ENCODE measurements at places on chromosomes 12 and 14.

GRCh38 chr12:42846782-42847181, 257.2 kb upstream of the PRICKLE1 start:
- no peak for DNase-seq

DNA sequence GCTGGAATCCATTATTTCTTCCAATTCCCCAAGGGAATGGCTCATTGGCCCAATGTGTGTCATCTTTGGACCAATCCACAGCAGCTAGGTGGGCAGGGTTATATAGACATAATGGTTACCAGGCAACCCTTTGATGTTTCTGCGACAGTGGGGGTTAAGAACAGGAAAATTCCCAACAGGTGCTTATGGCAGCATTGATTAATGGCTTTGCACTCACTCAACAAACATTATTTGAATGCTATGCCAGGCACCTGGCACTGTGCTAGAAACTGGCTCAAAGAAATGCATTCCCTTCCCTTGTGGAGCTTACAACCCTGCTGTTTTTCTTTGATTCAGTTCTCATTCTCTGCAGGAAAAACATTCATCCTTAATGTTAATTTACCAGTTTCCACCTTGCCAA, 1221.0 kb downstream of the AACS start:
- no peak for DNase-seq

DNA sequence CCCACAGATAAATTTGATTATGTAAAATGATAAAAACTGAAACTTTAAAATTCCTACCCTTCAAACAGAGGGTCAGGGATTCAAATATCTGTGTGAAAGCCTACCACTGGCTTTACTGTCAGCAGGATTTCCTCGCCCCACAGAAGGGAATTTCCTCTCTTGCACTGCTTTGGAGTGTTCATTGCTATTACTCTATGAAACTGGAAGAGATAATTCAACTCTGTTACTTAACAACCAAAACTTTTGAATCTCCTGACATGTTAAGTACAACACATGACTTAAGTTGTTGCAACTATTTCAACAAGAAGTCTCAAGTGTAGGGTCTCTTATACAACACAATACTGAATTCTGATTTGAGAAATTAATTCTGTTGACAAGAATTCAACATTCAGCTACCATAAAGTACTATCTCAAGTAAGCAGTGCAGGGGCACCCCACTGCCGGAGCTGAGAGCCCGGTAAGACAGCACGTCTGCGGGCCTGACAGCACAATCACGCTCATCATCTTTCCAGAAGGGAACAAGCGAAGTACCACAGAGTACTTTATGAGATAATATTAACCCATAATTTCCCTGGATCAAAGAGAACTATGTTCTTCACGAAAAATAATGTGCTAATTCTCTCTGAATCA, 22.9 kb downstream of the DICER1 start:
- DNase-seq: peak; percentile 80

GRCh38 chr12:47927346-47927745, 22.6 kb upstream of the VDR start:
- no peak for DNase-seq

DNA sequence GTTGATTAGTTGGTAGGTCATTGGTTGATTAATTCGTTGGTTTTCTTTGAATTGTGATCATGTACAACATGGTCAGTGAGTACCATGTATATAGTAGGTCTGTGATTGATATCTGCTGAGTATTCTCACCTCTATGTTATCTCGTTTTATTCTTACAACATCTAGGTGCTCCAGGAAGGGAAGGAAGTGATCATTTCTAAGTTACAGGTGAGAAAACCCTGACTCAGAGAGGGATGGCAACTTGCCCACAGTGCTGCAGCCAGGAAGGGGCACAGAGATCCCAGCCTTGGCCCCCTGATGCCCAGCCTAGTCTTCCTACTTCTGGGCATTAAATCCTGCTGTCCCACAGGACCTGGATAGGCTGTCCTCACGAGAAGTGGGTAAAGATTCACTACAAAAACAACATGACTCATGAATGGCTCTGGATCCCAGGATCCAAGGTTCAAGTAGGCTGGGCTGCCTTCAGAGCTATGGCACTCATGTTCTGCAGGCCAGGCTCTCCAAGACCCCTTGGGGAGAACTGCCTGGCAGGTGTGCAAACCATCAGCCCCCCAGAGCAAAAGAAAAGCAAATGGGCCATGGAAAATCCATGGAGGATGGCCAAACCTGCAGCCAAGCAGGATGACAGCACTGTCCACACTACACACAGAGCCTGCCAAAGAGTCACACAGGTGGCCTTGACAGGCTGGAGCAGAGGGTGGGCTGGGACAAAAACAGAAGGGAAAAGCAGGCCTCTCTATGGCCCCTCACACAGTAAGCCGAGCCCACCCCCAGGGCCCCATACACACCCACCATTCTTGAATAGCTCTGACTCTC, 146.2 kb downstream of the BCL11B start:
- no peak for DNase-seq

DNA sequence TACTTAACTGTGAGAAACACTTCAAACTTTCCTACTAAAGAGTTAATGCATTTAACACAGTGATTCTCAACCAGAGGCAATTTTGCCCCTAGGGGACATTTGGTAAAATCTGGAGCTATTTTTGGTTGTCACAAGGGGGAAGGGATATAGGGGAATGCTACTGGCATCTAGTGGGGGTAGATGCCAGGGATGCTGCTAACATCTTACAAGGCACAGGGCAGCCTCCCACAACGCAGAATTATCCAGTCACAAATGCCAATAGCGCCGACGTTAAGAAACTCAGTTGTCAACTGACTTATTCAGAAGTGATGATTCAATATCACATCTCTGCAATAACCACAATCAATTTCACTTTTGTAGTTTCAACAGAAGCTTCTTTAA, 2.0 kb downstream of the EEA1 start:
- DNase-seq: peak; percentile 40

- no peak for DNase-seq
Measured at GRCh38 chr14:102975662-102976061, 53.2 kb downstream of the AMN start.

- no peak for DNase-seq
Measured at GRCh38 chr14:102085948-102086708, 716 bp downstream of the HSP90AA1 start.

DNA sequence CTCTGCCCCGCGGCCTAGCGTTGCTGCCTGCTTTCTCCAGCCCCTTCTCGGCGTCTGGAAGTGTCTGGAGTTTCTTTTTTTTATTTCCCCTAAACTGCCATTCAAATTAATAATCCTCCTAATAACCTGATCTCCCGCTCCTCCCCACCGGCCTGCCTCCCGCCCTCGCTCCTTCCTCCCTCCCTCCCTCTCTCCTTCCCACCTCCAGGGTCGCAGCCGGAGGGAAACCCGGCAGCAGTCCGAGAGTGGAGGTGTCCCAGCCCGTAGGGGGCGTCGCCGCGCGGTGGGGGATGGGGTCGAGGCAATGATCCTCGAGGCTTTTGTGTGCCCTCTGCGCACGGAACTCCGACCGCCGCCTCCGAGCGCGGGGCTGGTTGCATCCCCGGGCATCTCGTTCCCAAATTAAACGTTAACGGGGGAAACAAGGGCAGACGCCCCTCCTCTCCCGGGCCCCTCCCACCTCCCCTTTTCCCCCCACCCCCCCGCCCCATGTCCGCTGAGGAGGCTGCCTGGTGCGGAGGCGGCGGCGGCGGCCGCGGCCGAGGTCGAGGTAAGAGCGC, 1.0 kb upstream of the SOCS2 start:
- DNase-seq: peak; percentile 8

- peak; percentile 41 for DNase-seq
Measured at GRCh38 chr12:52582971-52583456, 9.4 kb upstream of the KRT74 start.

DNA sequence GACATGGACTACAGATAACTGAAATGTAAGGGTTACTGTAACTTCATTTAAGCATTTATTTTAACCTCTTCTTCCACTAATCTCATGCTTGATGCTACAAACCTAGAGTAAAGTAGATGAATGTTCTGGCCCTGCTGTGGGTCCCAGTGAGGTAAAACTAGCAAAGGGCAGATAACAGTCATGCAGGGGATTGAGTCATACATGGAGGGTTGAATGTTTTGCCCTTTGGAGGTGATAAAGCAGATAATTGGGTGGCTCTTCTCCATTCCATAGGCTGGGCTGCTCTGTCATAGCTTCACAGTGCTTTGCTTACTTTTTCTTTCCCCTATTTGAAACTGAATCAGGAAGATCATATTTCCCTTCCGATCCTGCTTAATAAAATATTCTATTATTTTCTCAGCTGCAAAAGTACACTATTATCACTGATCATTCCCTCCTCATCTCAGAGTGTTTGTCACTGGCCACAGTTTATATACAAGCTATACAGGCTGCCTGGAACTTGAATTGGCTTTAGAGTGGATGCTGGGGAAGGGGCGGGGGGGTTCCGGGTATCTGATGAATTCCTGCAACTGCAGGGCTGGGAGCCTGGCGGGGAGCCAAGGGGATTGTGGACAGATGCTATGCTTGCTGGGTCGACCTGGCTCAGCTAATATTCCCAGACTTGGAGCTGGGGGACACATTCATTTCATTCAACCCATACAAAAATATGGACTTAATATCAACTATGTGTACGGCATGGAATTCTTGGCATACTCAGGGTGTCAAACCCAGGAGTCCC, 235.1 kb downstream of the NRXN3 start:
- DNase-seq: peak; percentile 69

DNA sequence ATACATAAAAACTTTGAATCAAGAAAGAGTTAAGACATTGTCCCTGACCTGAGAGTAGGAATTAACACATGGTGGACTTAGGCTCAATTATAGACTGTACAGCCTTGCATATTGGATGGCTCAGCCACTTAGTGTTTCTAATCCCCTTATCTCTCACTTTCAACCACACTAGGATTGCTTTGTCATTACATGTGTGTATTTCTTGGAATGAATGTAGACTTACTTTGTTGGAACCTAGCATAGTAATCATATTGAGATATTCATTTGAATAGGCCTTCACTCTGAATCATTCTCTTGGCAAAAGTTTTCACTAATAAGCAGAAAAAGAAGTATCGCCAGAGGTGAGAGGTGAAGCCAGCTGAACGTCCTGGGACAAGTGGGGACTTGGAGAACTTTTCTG, 1973.9 kb upstream of the FLRT2 start:
- no peak for DNase-seq

- peak; percentile 49 for DNase-seq
Measured at GRCh38 chr12:6294156-6295093, 16.1 kb upstream of the PLEKHG6 start.

GRCh38 chr12:105261010-105261409, 25.0 kb upstream of the APPL2 start:
- no peak for DNase-seq

GRCh38 chr14:32254952-32255679, 52.0 kb upstream of the RNU6-8 start:
- peak; percentile 61 for DNase-seq

GRCh38 chr14:94282991-94283723, 9.9 kb downstream of the SERPINA10 start:
- no peak for DNase-seq

DNA sequence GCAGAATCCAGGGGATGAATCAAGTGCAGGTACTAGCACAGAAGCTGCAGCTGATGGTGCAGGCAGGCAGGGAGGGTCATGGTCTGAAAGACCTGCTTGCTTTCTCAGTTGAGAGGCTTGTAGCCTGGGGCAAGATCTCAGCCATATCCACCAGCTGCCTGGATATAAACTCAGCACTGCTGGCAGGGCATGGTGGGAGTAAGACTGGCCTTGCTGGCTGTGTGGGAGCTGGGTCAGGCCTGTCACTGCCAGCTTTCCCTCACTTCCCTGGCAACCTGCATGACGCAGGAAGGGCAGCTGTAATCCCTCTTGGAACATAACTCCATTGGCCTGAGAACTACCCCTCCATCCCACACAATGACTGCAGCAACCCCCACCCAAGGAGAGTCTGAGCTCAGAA, 230.1 kb downstream of the ANO6 start:
- peak; percentile 11 for DNase-seq

GRCh38 chr12:124601706-124602105, 34.3 kb upstream of the NCOR2 start:
- DNase-seq: no peak

GRCh38 chr12:130014485-130014807, 110.6 kb upstream of the TMEM132D start:
- no peak for DNase-seq
